ENCODE measurements at places on chromosomes 4 and X. TPM values are rescaled to one million over a fixed set of nuclear protein-coding genes. Genes with fewer than 3 reads are reported as not detected.

MSANTD1 gene
- total RNA-seq, result 0.39 TPM

TMEM31 gene
- not detected for total RNA-seq

MAGEA1 gene
- not detected for total RNA-seq

ZNF827 gene
- 15.6 TPM for total RNA-seq

F9 gene
- 0.20 TPM for total RNA-seq

SRPK3 gene
- total RNA-seq, result 6.7 TPM

LPAR4 gene
- 8.0 TPM for total RNA-seq

LARP1B gene
- total RNA-seq, result 25.6 TPM

HELT gene
- 0.30 TPM for total RNA-seq

EGFL6 gene
- total RNA-seq, result 21.2 TPM

CD40LG gene
- 0.10 TPM for total RNA-seq

NPY2R gene
- 0.20 TPM for total RNA-seq

COL25A1 gene
- 8.6 TPM for total RNA-seq

GAGE13 gene
- not detected for total RNA-seq

MAGEE2 gene
- total RNA-seq, result not detected

SUPT20HL1 gene
- not detected for total RNA-seq

APLN gene
- 2.4 TPM for total RNA-seq

ART3 gene
- total RNA-seq, result 8.0 TPM

AREG gene
- total RNA-seq, result 28.7 TPM

GPAT3 gene
- 35.0 TPM for total RNA-seq

ARX gene
- total RNA-seq, result 0.10 TPM

PPARGC1A gene
- total RNA-seq, result 10.6 TPM

CD99 gene
- total RNA-seq, result 97.7 TPM

RWDD4 gene
- total RNA-seq, result 15.7 TPM

ZIC3 gene
- 2.4 TPM for total RNA-seq

INTU gene
- total RNA-seq, result 20.2 TPM

NLGN4X gene
- total RNA-seq, result 4.3 TPM

CT45A5 gene
- total RNA-seq, result not detected

SHROOM3 gene
- 8.0 TPM for total RNA-seq

ATP6AP2 gene
- total RNA-seq, result 72.8 TPM

ASB12 gene
- 2.6 TPM for total RNA-seq

ELOVL6 gene
- total RNA-seq, result 28.4 TPM

USP17L12 gene
- total RNA-seq, result not detected

KIT gene
- 21.5 TPM for total RNA-seq

SLC38A5 gene
- total RNA-seq, result 5.9 TPM

NIPAL1 gene
- total RNA-seq, result 9.5 TPM

MAGEC1 gene
- total RNA-seq, result not detected

CT45A3 gene
- not detected for total RNA-seq

TBC1D1 gene
- total RNA-seq, result 45.2 TPM

MCTS1 gene
- 28.7 TPM for total RNA-seq

CLNK gene
- total RNA-seq, result 0.10 TPM

HTRA3 gene
- total RNA-seq, result 25.8 TPM

PRSS12 gene
- total RNA-seq, result 13.1 TPM

UGT2A1 gene
- total RNA-seq, result 2.6 TPM

ETDA gene
- not detected for total RNA-seq

GLOD5 gene
- not detected for total RNA-seq

SPANXN4 gene
- not detected for total RNA-seq

HAND2 gene
- 1.1 TPM for total RNA-seq

NPY5R gene
- total RNA-seq, result 0.20 TPM

PCYT1B gene
- total RNA-seq, result 0.49 TPM

HDX gene
- total RNA-seq, result 6.4 TPM

DCAF12L2 gene
- 4.7 TPM for total RNA-seq

GPR119 gene
- not detected for total RNA-seq
